ENCODE measurements at places on chromosomes 7 and 10.
A peak's percentile ranks its signal among the peaks of the same experiment; 100 is the strongest.

- no peak for DNase-seq
These were observed 42.3 kb downstream of the COA1 start for GRCh38 chr7:43686991-43687390.

DNA sequence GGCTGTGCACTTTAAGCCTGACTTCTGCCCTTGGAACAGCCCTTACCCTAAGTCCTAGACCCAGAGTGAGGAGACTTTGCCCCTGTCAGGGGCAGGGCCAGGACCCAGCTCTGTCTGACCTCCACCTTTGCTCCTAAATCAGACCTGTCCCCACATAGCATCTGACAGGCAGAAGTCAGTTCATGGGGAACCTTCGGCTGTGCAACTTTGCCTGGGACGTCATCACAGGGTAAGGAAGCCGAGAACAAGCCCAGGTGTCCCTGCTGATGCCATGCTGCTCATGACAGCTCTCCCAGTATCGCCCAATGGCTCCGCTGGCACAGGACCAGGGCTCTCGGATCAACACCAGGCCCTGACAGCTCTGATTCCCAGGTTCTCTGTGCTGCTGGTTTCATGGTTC, 55.4 kb downstream of the TNS3 start:
- DNase-seq: no peak

- no peak for DNase-seq
These were observed 328.4 kb upstream of the NFE2L3 start for GRCh38 chr7:25823571-25823970.

DNA sequence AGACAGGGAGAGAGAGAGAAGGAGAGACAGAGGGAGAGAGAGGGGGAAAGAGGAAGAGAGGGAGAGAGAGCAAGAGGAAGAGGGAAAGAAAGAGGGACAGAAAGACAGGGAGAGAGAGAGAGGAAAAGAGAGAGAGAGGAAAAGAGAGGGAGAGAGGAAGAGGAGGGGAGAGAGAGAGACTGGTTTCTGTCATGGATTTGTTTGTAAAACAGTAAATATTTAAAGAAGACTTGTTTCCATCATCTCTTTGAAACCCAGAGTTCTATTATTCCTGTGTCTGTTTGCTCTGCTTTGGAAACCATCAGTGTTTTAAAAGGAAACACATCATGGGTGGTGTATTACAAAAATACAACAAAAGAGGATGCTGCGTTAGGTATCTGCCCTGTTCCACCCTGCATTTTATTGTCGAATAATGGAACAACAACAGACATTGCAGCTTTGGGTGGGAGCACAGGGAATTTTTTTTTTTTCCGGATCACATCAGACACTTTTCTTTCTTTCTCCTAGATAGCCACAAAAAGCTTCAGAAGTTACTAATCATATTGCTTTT, 150.7 kb upstream of the RSU1 start:
- DNase-seq: no peak

- no peak for DNase-seq
These were observed 458.5 kb downstream of the KCNMA1 start for GRCh38 chr10:77179015-77179695.

DNA sequence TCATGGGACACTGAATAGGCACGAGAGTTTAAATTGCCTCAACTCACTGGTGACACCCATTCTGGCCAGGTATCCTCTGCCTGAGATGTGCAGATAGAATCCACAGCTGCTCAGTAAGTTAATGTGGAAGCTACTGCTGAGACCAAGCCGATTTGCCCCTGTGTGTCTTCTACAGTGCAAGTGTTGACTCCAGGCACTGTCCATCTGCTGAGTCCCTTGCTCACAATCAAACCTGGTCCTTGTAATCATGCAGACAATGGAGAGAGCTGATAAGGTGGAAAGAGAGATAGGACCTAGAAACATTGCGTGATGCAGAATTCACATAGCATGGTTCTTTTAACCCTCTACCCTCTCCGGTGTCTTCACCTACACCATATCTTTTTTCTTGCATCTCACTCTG, 101.4 kb downstream of the ITGB8 start:
- DNase-seq: no peak

GRCh38 chr10:26448706-26449435, 10.7 kb downstream of the APBB1IP start:
- peak; percentile 67 for DNase-seq

GRCh38 chr7:118104812-118105441, 79.0 kb upstream of the LSM8 start:
- no peak for DNase-seq

DNA sequence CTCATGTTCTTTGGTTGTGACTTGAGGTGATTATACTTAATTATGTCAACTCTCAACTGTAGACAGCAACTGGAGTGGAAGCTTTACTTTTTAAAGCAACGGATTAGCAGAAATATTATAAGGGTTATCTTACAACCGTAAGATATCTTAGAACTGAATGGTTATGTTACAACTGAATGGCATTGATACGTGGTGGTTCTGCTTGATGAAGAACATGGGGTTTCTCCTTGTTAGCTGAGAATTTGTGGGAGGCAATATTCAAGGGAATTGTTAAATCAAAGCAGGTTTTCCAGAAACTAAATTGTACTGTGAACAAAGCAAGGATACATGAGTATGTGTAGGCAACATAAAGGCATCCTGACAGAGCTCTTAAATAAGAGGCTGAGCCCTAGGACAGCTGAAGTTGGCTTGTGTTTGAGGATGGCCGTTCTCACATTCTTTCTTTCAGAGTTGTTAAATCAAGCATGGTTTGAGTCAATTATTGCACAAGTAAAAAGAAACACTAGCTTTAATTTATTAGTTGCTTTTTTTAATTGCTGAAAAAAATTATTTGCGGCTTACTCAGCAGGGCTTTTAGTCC, 350.0 kb downstream of the PLXDC2 start:
- no peak for DNase-seq

GRCh38 chr7:141442781-141443180, 108.4 kb upstream of the AGK start:
- DNase-seq: no peak

DNA sequence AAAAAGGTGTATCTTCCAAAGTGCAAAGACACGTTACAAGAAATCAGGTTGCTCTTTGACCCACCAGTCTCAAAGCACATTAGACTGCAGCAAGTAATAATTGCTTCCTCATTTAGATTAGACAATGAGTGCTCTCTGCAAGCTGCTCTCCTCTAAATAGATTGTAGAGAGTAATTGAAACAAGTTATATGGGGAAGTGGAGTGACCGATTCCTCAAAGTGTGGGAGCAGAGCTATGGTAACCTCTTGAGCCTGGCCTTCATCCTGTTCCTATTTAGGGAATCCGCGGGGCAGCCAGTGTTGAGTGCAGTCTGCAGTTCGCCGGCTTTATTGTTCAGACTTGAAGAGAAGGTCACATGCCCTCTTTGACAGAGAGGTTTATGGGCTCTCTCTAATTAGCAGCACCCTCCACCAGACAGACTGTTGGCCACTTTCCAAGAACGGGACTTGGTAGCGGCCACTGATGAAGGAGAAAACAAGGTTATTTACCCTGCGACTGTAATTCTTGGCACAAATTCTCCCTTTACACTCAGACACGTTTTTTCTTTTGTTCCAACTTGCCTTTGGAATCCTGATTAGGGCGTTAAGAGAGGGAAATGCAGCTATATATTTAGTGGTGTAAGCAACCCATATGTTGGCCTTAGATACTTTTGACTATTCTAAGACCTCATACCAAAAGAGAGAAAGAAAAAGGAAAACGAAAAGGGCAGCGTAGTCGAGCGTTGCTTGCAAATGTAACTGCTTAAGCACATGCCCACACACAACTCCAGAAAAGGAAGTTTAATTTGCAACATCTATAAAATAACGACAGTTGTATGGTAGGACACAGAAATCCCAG, 107.5 kb downstream of the REEP3 start:
- peak; percentile 69 for DNase-seq
